Stimulated activated CD8-positive, alpha-beta memory T cell treated with anti-CD3 and anti-CD28 coated beads, Interleukin-12 subunit alpha, Interleukin-12 subunit beta, amount 100 ng/mL, for 4 hours (primary cell): ENCODE measurements at places on chromosomes 2 and 18.

- DNase-seq = no peak
Measured at GRCh38 chr2:179243046-179243445, 21.6 kb downstream of the SESTD1 start.

GRCh38 chr2:36965751-36966369 lies 476 bp downstream of the STRN start:
- no peak for DNase-seq

- no peak for DNase-seq
Measured at GRCh38 chr2:23436346-23437098, 51.5 kb downstream of the KLHL29 start.

GRCh38 chr2:100422320-100423055 lies 5.0 kb upstream of the CHST10 start:
- DNase-seq = no peak

GRCh38 chr2:48414640-48414979 lies 115.3 kb upstream of the STON1 start:
- DNase-seq = no peak

- no peak for DNase-seq
Measured at GRCh38 chr18:6010284-6010683, 115.0 kb upstream of the TMEM200C start.

DNA sequence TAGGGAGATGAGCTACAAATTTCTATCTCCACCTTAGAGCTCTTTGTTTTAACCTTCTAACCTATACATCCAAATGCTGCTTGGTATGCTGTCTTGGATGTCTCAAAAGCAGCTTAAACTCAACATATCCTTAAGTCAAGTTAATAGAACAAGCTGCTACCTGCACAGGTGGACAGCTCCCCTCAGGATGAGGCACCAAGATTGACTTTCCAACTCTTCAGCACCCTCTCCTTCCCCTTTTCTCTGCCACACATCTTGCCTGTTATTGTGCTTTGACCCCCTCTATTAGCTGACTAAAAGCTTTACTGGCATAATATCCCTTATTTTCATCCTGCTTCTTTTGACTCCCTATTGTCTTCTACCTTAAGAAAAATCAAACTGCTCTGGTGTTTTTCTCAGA lies 448.1 kb upstream of the MEX3C start:
- DNase-seq = no peak

DNA sequence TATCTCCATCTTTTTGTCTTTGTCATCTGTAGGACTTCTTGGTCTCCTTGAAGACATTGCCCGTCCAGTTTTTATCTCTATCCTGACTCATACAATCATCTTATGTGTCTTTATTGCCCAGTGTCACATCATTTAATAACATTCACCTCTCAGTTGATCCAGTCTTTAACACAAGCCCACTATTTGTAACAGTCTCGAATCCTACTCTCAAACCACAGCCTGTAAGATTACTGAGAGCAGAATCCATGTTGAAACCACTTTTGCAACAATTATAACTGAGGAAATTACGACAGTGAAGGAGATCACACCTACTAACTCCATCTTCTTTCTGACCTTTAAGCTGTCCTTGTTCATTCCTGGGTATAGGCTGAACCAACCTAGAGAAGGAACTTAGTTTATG lies 1206.0 kb upstream of the ZEB2 start:
- DNase-seq = no peak

DNA sequence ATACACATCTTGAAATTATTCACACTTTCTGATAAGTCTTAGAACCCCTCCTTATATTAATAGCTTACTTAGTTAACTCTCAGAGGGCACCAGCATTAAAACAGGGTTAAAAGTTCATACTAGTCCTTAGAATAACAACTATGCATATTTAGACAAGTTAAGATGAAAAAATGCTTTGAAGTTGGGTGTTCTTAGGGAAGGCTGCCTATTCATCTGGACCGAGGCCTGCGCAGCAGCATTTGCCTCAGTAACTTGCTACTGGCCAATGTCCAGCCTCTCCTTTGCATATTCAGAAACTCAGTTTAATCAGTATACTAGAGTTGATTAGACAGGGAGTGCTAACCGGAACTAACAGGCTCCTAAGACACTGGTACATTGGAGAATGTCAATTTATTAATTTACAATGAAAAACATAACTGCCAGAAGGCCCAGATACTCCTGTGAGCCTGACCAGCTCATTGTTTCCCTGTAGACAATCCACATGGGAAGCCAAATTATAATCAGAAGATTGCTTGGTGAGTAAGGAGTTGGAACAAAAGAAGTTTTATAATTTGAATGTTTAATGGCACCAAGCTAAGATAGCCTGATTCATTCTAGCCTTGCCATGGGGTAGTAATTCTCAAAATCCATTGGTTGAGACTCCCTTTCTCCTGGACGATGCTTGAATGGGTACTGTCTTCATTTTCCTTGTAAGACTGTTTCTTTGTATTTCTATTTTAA lies 48.9 kb downstream of the DYNC1I2 start:
- DNase-seq = no peak

GRCh38 chr2:21067859-21068537 lies 24.1 kb upstream of the APOB start:
- no peak for DNase-seq

- no peak for DNase-seq
Measured at GRCh38 chr18:24009651-24010333, 4.8 kb upstream of the TTC39C start.

- DNase-seq = no peak
Measured at GRCh38 chr2:235541016-235541415, 47.2 kb downstream of the AGAP1 start.

DNA sequence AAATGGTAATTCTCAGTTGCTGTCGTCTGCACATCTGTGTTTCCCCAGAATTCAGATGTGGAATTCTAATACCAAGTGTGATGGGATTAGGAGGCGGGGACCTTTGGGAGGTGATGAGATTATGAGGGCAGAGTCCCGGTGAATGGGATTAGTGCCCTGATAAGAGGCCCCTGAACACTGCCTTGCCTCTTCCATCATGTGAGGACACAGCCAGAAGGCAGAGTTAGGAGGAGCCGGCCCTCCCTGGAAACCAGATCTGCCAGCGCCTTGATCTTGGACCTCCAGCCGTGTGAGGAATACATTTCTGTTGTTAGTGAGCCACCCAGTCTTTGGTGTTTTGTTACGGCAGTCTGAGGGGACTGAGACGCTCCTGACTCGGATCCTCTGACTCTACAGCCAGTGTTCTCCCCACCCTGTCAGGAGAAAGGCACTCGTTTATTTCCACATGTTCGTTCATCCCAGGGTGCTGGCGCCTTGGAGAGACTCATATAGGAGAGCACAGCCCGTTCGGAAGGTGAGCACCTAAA lies 395.0 kb downstream of the ZNF516 start:
- no peak for DNase-seq

DNA sequence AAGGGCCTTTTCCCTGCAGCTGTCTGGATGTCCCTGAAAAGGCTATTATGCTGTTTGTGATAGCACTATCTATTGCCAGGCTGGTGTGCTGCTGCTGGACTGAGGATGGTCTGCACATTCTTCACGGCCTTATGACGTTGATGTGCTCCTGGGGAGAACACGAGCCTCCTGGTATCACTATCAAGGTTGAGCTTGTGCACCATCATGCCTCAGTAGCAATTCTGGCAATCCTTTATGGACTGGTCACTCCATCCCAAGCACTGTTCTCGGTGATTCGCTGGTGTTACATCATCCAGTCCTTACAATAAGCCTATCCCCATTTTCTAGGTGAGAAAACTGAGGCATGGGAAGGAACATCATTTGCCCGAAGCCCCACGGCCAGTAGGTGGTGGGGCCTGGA lies 18.2 kb upstream of the CCBE1 start:
- no peak for DNase-seq

DNA sequence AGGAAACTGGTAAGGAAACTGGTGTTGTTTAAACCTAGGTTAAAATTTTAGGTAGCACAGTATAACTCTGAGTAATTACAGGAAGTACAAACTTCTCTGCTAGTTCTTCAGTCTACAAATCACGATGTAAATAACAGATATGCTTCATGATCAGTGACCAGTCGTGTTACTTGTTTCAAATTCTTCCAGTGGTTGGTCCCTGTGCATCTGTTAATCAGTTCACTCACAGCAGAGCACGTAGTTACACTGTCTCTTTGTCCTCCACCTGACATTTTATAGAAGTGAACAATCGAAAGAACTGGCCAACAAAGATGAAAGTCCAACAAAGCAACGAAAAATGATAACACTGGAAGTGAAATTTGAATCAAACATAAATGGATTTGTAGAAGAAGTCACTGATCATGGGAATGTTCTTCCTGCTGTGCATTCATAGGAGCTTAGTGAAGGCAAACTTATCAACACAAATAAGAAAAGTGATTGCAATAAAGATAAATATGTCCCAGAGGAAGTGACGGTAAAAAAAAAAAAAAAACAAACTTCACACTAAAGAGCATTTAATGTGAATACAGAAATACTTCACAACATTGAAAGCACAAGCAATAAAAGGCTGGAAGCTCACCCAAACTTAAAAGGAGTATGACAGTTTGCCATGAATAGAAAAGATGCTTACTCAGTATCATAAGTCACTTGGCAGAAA lies 7.0 kb downstream of the EIF2AK2 start:
- no peak for DNase-seq

DNA sequence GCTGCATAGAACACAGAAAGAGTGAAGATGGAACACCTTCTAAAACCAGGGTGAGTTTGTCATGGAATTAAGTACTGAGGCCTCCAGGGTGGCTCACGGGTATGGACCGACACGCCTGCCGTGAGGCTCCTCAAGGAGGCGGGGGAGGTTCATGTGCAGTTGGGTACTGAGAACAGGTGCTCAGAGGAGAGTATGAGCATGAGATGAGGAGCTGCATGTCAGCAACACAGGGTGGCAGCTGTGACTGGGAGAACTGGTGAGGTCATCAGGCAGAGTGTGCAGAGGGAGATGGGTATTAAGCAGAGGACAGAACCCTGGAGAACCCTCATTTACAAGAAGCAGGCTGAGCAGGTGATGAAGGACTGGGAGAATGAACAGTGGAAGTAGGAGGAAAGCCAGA lies 63.2 kb upstream of the KLHL29 start:
- DNase-seq = no peak

- DNase-seq = no peak
Measured at GRCh38 chr2:70516596-70516995, 37.0 kb downstream of the TGFA start.

DNA sequence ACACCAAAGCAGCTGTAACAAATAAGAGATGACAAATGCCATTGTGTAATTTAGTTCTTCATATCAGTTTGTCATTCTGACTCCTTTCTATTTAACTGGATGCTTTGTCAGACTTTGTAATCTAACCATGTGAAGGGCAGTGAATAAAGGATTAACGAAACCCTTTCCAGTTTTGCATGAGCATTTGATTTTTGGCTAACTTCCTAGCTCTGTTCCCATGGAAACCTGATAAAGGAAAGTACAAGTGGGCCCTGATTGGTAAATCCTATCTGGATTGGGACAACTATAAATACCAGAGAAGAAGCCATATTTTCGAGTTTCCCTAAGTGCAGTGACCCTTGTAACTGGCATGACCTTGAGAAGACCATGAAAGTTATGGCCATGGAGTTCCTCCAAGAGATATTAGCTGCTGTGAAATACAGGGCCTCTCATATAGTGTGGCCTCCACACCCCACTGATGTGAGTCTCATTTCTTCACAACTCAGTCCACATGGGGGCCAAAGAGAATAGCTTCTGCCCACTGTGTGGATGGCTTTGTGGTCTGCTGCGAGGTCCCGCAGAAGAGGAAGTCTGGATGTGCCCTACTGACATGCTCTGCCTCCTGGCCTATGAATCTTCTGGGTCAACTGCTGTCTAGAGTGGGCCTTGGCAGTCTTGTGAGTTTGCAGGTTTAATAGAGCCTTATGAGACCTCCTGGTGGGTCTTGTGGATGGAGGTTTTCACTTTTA lies 38.2 kb upstream of the CYP1B1 start:
- no peak for DNase-seq

GRCh38 chr18:28657961-28658360 lies 481.0 kb upstream of the CDH2 start:
- DNase-seq = no peak

DNA sequence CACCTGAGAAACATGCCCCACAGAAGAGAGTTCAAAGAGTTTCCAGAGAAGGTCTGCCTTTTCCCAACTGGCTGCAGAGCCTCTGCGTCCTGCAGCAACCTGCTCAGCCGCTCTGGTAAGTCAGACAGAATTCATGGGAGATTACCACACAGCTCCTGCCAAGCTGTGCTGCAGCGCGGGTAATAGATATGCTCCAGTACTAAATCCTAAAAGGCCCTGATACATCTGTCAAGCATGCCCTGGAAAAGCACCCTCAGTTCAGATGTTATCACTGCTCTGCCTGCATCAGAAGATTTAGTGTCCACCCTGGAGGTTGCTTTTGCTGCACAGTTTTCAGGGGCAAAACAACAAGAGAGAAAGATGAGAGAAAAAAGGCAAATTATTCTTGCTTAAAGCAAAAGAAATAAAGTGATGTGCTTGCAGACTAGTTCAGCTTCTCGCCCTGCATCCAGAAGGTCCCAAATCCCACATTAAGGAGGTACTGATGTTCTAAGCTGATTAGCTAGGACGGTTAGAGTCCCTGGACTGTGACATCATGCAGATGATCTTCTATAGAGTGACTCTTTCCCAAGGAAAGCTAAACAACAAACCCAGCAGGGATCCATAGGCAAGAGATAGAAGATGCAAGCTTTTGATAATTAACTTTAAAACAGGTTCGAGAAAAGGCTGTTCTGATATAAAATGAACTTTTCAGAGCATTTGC lies 488.6 kb downstream of the BCL11A start:
- DNase-seq = no peak

DNA sequence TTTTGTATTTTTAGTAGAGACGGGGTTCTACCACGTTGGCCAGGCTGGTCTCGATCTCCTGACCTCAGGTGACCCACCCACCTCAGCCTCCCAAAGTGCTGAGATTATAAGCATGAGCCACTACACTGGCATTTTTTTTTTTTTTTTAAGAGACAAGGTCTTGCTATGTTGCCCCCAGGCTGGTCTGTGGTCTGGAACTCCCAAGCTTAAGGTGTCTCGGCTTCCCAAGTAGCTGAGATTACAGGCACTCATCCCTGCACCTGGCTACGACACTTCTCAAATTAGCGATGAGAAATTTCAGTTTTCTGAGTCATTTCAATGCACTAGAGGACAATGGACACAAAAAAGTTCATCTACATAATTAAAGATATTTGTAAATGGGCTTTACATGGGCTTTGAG lies 36.6 kb upstream of the TCF7L1 start:
- no peak for DNase-seq

- no peak for DNase-seq
Measured at GRCh38 chr2:98394595-98395153, 48.4 kb downstream of the CNGA3 start.
